ENCODE measurements at places on chromosomes 1 and 21. TPM values are rescaled to one million over a fixed set of nuclear protein-coding genes. Genes with fewer than 3 reads are reported as not detected.
A peak's percentile ranks its signal among the peaks of the same experiment; 100 is the strongest.

DNA sequence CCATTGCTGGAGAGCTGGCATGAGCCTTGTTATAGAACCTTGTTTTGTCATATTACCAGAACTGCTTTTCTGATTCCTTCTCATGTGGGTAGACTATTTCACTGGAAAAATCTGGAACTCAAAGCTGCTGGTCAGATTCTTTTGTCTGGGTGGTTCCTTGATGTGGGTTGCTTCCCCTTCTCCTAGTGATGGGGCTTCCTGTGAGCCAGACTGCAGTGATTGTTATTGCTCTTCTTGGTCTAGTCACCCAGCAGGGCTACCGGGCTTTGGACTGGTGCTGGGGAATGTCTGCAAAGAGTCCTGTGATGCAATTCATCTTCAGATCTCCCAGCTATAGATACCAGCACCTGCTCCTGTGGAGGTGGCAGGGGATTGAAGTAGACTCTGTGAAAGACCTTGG, 59.4 kb downstream of the GPR137B start:
- H3K4me3 ChIP-seq, result no peak overlapping the region
- no peak for DNase-seq
- no peak overlapping the region for H3K27ac ChIP-seq
- H3K4me1 ChIP-seq, result no peaks in the 10 kb centered on the region

The AUNIP gene
- total RNA-seq, result not detected

DNA sequence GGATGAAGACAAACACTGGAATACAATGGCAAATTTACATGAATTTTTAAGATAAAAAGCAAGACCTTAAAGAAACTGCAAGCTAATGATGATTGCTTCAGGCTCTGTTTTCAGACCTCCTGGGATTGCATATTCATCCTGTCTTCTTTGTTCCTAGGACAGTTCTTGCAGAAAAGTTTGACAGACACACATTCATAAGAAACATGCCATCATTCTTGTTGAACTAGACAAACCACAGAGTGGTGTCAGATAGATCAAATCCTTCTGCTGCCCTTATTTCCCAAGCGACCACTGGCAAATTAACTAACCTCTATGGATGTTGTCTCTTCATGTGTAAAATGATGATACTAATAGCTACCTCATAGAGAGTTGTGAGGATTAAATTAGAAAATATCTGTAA, 181.3 kb downstream of the KCTD3 start:
- no peaks in the 10 kb centered on the region for H3K36me3 ChIP-seq
- H3K4me1 ChIP-seq, result no peaks in the 10 kb centered on the region
- no peak overlapping the region for H3K27ac ChIP-seq
- no peak for DNase-seq
- H3K4me3 ChIP-seq, result no peak overlapping the region

DNA sequence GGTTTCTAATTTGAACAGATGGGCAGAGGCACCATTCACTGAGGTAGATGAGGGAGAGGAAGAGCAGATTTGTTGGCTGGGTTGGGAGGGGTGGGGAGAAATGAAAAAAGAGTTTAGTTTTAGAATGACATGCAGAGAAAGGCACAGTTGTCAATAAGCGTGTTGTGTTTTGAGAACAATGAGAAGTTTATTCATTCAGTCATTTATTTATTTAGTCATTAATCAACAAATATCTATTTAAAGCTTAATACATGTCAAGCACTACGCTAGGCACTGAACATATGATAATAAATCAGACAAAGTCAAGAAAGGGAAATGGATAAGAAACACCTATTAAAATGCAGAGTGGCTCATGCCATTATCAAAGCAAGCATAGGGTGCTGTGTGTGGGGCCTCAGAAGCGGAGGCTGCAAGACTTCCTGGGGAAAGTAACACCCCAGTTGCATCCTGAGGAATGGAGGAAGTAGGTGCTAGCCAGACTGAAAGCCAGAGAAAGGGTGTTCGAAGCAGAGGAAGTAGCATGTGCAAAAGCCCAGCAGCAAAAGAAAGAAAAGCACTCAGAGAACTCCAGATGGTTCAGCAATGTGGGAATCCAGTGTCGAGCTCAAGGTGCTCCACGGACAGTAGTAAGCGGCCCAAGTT, 114.1 kb downstream of the RNF220 start:
- no peak overlapping the region for H3K27ac ChIP-seq
- H3K27me3 ChIP-seq, result no peaks in the 10 kb centered on the region
- H3K4me3 ChIP-seq, result no peak overlapping the region
- DNase-seq, result no peak

GRCh38 chr21:32562915-32563314, 22.4 kb downstream of the TCP10L start:
- no peak overlapping the region for H3K4me3 ChIP-seq
- H3K27me3 ChIP-seq, result no peaks in the 10 kb centered on the region
- H3K27ac ChIP-seq, result peak overlapping the region; percentile 62
- peaks cover 41% of the 10 kb centered on the region for H3K4me1 ChIP-seq

DNA sequence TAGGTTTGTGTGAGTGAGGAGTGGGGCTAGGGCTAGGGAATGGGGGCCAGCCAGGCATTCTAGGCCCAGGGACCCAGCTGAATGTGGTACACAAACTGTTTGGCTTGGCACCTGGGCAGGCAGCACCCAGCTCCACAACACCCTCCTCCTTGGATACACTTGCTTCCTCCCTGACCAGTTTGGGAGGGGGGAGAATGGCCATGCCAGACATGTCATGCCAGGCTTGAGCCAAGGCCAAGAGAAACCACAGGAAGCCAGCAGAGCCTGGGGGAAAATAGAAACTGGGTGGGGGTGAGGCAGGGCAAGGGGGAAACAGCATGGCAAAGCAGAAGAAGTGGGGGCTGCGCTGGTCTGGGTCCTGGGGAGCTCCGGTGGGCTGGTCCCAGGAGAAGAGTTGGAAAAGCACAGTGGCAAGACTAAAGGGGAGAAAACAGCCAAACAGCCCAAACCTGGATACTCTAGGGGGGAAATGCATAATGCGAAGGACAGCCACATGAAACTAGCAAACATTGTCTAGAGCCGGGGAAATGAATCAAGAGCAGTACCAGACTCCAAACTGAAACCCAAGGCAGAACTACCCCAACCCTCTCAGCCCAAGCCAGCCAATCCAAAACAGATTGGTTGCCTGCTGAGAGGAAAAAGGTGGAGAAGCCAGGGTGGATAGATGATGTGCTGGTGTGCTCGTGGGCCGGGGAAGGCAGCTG, 47.9 kb downstream of the LGR6 start:
- peak overlapping the region; percentile 76 for H3K27ac ChIP-seq
- DNase-seq, result peak; percentile 28
- no peaks in the 10 kb centered on the region for H3K27me3 ChIP-seq
- peaks cover 21% of the 10 kb centered on the region for H3K4me1 ChIP-seq
- H3K36me3 ChIP-seq, result peaks cover 3% of the 10 kb centered on the region

- H3K4me3 ChIP-seq, result no peak overlapping the region
- no peak for DNase-seq
- H3K4me1 ChIP-seq, result peaks cover 21% of the 10 kb centered on the region
- no peak overlapping the region for H3K27ac ChIP-seq
- no peaks in the 10 kb centered on the region for H3K27me3 ChIP-seq
Measured at GRCh38 chr1:182367926-182368325, 23.7 kb downstream of the GLUL start.

GRCh38 chr1:56578138-56578962, 1.0 kb downstream of the PLPP3 start:
- H3K4me3 ChIP-seq, result peak overlapping the region; percentile 93
- H3K4me1 ChIP-seq, result peaks cover 11% of the 10 kb centered on the region
- H3K27me3 ChIP-seq, result no peaks in the 10 kb centered on the region
- peak overlapping the region; percentile 91 for H3K27ac ChIP-seq
- H3K36me3 ChIP-seq, result no peaks in the 10 kb centered on the region
- DNase-seq, result no peak

The KMO gene
- total RNA-seq, result 0.81 TPM

GRCh38 chr1:191346381-191346780, 811.9 kb upstream of the RGS18 start:
- no peaks in the 10 kb centered on the region for H3K4me1 ChIP-seq
- H3K4me3 ChIP-seq, result no peak overlapping the region
- no peak overlapping the region for H3K27ac ChIP-seq
- H3K36me3 ChIP-seq, result no peaks in the 10 kb centered on the region
- no peak for DNase-seq
- H3K27me3 ChIP-seq, result no peaks in the 10 kb centered on the region

DNA sequence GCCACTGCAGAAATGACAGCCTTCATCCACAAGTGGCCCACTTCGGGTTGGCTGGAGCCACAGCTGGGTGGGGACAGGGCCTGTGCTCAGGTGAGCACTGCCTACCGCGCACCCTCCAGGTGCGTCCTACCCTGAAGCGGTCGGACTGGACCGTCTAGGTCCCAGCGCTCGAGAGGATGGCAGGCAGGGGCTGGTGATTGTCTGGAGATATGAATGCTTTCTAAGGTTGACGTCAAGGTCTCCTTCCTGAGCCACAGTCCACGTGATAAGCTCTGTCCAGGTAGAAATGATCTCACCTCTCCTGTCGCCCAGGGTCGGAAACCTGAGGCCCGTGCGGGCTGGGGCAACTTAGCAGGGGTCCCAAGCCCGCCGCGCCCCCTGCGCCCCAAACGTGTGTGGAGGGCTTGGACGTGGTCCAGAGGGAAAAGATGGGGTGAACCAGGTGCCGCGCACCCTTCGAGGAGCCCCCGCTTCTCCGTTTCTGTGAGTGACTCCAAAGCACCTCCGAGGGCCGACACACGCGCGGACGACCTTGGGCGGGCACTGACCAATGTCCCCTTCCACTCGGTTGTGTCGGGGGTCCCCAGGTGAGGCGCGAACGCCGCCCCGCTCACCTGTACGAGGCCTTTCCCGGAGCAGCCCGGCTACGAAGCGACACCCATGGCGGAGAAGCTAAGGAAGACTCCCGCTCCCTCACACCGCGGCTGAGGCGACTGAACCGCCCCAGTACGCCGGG, 853 bp upstream of the DOP1B start:
- H3K27me3 ChIP-seq, result no peaks in the 10 kb centered on the region
- DNase-seq, result no peak
- H3K4me1 ChIP-seq, result peaks cover 5% of the 10 kb centered on the region
- H3K4me3 ChIP-seq, result peak overlapping the region; percentile 82

- H3K27ac ChIP-seq, result no peak overlapping the region
- no peak overlapping the region for H3K4me3 ChIP-seq
- no peaks in the 10 kb centered on the region for H3K27me3 ChIP-seq
- no peaks in the 10 kb centered on the region for H3K36me3 ChIP-seq
Measured at GRCh38 chr1:200535605-200536004, 84.9 kb downstream of the KIF14 start.

DNA sequence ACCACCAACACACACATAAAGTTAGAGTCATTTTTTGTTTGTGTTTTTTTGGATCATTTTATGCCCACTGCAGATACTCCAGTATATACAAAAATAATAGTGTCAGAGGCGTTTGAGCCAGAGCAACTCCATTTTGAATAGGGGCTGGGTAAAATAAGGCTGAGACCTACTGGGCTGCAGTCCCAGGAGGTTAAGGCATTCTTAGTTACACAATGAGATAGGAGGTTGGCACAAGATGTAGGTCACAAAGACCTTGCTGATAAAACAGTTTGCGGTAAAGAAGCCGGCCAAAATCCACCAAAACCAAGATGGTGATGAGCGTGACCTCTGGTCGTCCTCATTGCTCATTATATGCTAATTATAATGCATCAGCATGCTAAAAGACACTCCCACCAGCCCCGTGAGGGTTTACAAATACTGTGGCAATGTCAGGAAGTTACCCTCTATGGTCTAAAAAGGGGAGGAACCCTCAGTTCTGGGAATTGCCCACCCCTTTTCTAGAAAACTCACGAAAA, 40.6 kb downstream of the GJA5 start:
- no peaks in the 10 kb centered on the region for H3K36me3 ChIP-seq
- H3K4me3 ChIP-seq, result no peak overlapping the region
- no peaks in the 10 kb centered on the region for H3K4me1 ChIP-seq
- H3K27me3 ChIP-seq, result no peaks in the 10 kb centered on the region

DNA sequence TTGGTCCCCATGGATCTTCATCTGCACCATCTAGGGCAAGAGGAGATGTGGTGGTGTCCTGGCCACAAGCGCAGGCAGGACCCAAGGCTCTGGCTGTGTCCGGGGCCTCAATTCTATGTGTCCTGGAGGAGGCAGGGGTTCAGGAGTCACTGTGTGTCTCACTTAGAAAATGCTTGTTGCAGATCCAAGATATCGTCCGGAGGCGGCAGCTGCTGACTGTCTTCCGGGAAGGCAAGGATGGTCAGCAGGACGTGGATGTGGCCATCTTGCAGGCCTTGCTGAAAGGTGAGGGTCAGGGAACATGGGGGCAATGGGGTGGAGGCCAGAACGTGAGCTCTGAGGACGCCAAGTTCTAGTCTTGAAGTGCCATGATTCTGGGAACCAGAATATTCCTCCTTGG, 29.1 kb downstream of the TRPM2 start:
- no peaks in the 10 kb centered on the region for H3K4me1 ChIP-seq
- H3K4me3 ChIP-seq, result no peak overlapping the region
- DNase-seq, result no peak
- H3K36me3 ChIP-seq, result peaks cover 3% of the 10 kb centered on the region
- no peaks in the 10 kb centered on the region for H3K27me3 ChIP-seq
- H3K27ac ChIP-seq, result no peak overlapping the region

DNA sequence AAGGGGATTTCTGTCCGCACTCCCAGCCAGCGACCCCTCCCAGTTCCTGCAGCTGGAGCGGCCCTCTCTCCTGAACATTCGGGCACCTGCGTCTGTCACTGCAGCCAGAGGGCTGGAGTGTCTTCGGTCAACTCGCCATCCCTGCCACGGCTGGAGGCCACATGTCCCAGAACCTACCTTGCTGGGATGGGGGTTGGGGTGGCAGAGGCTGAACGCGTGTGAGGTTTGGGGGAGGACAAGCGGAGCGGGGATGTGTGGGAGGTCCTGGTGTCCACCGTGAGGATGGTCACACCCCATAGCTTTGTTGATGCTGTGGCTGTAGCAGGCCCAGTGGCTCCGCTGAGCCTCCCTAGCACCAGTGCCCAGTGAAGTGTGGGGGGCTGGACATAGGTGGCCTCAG, 14.8 kb upstream of the C1orf174 start:
- no peak overlapping the region for H3K27ac ChIP-seq
- DNase-seq, result no peak
- H3K27me3 ChIP-seq, result no peaks in the 10 kb centered on the region
- no peak overlapping the region for H3K4me3 ChIP-seq
- H3K4me1 ChIP-seq, result no peaks in the 10 kb centered on the region
- no peaks in the 10 kb centered on the region for H3K36me3 ChIP-seq

The OLFML2B gene
- total RNA-seq, result 46.6 TPM

The PRKCZ gene
- not detected for total RNA-seq

DNA sequence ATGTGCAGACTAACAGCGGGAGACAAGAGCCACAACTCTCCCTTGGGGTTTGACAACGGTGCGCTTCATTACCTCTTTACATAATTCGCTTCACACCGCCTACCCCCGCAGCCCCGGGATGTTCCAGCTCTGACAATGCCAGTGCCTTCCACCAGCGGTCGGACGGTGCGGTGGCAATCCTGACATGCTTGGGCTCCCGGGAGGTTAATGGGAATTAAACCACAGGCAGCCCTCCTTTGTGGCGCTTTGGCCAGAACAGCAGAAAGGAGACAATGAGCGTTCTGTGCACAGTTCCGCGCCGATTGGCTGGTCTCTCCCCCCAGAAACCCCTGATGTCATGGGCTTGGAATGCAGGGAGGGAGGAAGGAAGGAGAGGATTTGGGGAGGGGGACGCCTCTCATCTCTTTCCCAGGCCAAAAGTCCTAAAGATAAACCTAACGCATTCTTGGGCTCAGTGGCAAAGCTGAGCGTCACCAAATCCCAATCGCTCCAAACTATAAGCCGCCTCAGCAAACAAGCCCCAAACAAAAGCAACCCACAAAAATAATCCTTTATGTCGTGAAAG, 1.3 kb downstream of the CNN3 start:
- peaks cover 31% of the 10 kb centered on the region for H3K4me1 ChIP-seq
- H3K27me3 ChIP-seq, result no peaks in the 10 kb centered on the region
- no peak for DNase-seq
- H3K27ac ChIP-seq, result peak overlapping the region; percentile 99

The GJC2 gene
- total RNA-seq, result 3.6 TPM

The NR1I3 gene
- total RNA-seq, result not detected

The KCNT2 gene
- total RNA-seq, result 15.6 TPM

The IGSF9 gene
- total RNA-seq, result not detected
